ENCODE measurements at places on chromosomes 3 and 15. TPM values are rescaled to one million over a fixed set of nuclear protein-coding genes. Genes with fewer than 3 reads are reported as not detected.

PLXNA1 gene
- 31.8 TPM for total RNA-seq

TRIM42 gene
- not detected for total RNA-seq

CHL1 gene
- not detected for total RNA-seq

NCKIPSD gene
- 34.1 TPM for total RNA-seq

CRABP1 gene
- total RNA-seq: 3.3 TPM

ALDH1L1 gene
- total RNA-seq: not detected

RNF168 gene
- 32.0 TPM for total RNA-seq

PHC3 gene
- 32.4 TPM for total RNA-seq

ITIH4 gene
- total RNA-seq: 8.2 TPM

SLC51A gene
- total RNA-seq: not detected

PPP1R14D gene
- not detected for total RNA-seq

CCR3 gene
- not detected for total RNA-seq

GATM gene
- 3.5 TPM for total RNA-seq

LTF gene
- total RNA-seq: not detected

FSTL1 gene
- total RNA-seq: 1,211 TPM

TMEM40 gene
- not detected for total RNA-seq

SEMA3B gene
- 1.7 TPM for total RNA-seq

CSTA gene
- not detected for total RNA-seq

MOBP gene
- not detected for total RNA-seq

C3orf18 gene
- total RNA-seq: 4.0 TPM

CAV3 gene
- total RNA-seq: not detected

TPM1 gene
- 106 TPM for total RNA-seq

CD276 gene
- total RNA-seq: 552 TPM

GOLGA8M gene
- total RNA-seq: 1.3 TPM

LRTM1 gene
- total RNA-seq: not detected

ST8SIA2 gene
- total RNA-seq: 4.1 TPM

TGM5 gene
- not detected for total RNA-seq

WDR48 gene
- 33.4 TPM for total RNA-seq

PLSCR2 gene
- total RNA-seq: not detected

PPP1R2 gene
- total RNA-seq: 29.7 TPM

B3GALNT1 gene
- 6.6 TPM for total RNA-seq

CHRNB4 gene
- not detected for total RNA-seq

GUCA1C gene
- not detected for total RNA-seq

MEIS2 gene
- total RNA-seq: 13.0 TPM

CHRFAM7A gene
- 1.9 TPM for total RNA-seq

GOLGA6D gene
- 1.2 TPM for total RNA-seq

DUOXA2 gene
- not detected for total RNA-seq

FOXB1 gene
- 6.7 TPM for total RNA-seq

SCG5 gene
- total RNA-seq: 15.6 TPM

C3orf62 gene
- 3.8 TPM for total RNA-seq

KLHL6 gene
- total RNA-seq: 46.1 TPM

ZNF502 gene
- 2.6 TPM for total RNA-seq

RARRES1 gene
- total RNA-seq: not detected

MYLK gene
- total RNA-seq: 7.8 TPM

GRIP2 gene
- 6.6 TPM for total RNA-seq

SERPINI2 gene
- total RNA-seq: not detected

TMEM43 gene
- total RNA-seq: 31.9 TPM

C3orf70 gene
- total RNA-seq: 1.4 TPM

NR2C2 gene
- 49.1 TPM for total RNA-seq

MCF2L2 gene
- 1.8 TPM for total RNA-seq

GOLGA6L7 gene
- total RNA-seq: not detected

RAD51 gene
- 9.6 TPM for total RNA-seq

PIK3CB gene
- 14.2 TPM for total RNA-seq

GNB5 gene
- 11.7 TPM for total RNA-seq
